Naive thymus-derived CD4-positive, alpha-beta T cell (primary cell): ENCODE measurements at places on chromosomes 6 and 20.
A peak's percentile ranks its signal among the peaks of the same experiment; 100 is the strongest.

DNA sequence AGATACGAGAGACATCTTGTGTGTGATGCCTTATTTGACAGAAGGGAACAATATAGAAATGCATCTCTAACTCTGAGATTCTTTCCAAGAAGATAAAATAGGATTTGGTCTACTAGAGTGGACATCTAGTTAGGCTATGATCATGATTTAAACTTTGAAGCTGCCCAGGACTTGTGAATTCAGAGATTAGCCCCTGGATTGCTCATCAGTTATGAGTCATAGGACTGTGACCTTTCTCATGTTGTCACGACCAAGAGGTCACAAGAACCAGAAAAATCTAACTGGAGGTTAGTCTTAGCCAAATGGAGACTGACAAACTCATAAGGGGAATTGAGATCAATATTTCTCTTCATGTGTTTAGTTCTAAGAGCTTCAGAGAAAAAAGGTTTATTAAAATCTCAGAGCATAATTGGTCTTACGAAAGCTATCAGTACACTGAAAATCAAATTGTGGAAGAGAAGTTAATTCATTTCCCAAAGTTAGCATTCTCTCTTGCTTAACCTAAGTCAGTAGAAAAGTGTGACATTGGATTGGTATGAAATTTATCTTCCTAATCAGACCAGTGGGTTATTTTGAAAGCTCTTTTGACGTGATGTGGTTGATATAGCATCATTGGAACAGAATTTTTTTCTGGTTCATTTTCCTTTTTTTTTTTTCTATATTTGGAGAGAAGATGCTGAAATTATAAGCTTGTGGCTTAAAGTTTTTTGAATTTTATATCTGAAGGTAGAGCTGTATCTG is 245.7 kb downstream of the RNF144B start:
- DNase-seq = no peak

GRCh38 chr20:4942331-4942730 is 59.0 kb downstream of the SLC23A2 start:
- DNase-seq = no peak

DNA sequence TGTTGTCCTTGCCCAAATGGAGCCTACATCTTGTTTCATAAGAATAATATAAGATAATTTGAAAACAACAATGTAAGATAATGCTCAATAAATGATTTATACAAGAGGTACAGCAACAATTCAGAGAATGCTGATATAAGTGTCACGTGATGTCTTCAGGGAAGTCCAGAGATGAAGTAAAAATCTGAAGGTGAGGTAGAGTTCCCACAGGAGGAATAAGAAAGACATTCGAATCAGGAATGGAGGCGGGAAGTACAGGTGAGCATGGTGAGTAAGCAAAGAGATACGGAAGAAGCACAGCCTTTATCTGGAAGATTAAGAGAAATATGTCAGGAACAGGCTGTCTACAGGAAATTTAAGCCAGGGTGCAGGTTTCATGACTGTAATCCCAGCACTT is 165.9 kb upstream of the MARCKS start:
- DNase-seq = no peak

- DNase-seq = no peak
Measured at GRCh38 chr6:23202207-23202606, 632.8 kb downstream of the HDGFL1 start.

- no peak for DNase-seq
Measured at GRCh38 chr6:24228681-24229255, 102.8 kb downstream of the NRSN1 start.

DNA sequence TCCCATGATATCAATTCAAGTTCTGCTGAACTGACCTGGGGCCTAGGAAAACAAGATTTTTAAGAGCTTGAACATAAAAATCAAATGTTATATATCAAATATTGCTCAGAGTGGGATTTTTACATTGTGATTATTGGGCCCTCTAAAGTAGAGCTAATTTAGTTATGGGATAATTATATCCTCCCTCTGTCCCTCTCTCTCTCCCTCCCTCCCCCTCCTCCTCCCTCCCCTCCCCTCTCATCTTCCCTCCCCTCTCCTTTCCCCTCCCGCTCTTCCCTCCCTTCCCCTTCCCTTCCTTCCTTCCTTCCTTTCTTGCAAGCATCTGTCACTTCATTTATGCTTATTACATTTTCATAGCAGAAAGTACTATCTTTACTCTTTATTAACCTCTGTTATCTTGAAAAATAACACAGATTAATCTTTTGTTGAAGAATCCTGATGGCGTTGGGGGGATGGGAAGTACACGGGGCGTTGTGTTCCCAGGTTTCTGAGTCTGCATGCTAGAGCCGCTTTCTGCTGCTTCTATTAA is 32.8 kb downstream of the KIF25 start:
- no peak for DNase-seq

DNA sequence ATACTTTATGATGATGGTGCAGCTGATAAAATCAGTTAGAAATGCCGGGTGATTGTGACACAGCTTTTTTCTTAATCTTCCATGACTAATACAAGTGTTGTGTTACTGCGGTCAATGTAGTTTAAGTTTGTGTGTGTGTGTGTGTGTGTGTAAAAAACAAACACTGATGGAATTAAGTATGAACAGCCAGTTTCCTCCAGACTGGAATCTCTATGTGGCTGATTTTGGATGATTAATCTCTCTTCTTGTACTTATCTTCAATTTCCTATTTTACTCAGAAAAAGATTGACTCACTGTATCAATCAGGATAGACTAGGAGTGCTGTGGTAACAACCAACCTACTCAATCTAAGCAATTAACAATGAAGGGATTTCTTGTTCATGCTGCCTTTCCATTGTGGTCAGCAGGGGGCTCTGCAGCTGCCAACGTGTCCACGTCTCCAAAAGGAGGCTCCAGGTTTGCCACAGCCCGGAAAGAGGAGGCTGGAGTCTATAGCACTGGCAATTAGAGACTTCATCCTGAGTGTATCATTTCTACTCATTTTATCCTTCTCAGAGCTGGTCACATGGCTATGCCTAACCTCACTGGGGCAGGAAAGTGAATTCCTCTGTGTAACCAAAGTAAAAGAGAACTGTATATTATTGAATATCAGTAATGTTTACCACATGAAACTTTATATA is 107.7 kb downstream of the CD109 start:
- no peak for DNase-seq

GRCh38 chr20:47785311-47785853 is at the start of gene SULF2:
Gene SULF2, minus strand, starts transcription at chr20:47785481. Its CDS starts 28,118 bp downstream, at chr20:47757363.
- DNase-seq = no peak

DNA sequence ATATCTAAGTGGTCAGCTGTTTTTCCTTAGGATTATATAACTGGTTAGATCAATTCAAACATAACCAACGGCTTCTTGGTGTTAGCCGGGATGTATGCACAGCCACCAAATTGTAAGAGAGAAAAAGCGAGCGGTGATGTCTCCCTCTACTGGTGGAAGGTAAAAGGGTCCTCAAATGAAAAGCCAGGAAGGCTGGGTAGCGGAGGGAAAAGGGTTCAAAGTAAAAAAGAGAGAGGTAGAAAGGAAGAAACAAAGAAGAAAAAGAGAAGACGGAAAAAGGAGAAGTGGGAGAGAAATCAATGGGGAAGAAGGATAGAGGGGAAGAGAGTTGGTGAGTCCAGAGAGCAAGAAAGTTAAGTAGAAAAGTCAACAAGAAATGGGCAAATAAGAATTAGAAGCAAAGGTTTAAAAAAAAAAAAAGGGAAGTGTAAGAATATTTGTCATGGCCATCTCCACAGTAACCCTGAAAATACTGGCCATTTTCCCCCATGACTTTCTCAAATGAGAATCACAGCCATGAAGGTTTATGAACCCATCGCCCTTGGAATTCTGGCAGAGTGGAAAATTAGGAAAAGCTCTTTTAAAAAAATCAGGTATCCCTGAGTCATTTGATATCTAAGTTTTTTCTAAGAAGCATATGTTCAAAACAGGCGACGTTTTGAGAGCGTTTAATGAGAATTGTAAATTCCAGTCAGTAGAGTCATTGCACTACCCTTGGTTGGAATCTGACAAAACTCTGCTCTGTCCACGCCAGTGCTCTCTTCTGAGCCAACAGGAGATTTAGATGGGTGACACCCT is 155.6 kb upstream of the SNX9 start:
- DNase-seq = peak; percentile 67

GRCh38 chr6:51901766-51902764 is 185.3 kb downstream of the PKHD1 start:
- DNase-seq = no peak

GRCh38 chr6:97068211-97068610 is 143.7 kb downstream of the KLHL32 start:
- no peak for DNase-seq

- DNase-seq = no peak
Measured at GRCh38 chr20:23145281-23145700, 59.2 kb upstream of the CD93 start.

DNA sequence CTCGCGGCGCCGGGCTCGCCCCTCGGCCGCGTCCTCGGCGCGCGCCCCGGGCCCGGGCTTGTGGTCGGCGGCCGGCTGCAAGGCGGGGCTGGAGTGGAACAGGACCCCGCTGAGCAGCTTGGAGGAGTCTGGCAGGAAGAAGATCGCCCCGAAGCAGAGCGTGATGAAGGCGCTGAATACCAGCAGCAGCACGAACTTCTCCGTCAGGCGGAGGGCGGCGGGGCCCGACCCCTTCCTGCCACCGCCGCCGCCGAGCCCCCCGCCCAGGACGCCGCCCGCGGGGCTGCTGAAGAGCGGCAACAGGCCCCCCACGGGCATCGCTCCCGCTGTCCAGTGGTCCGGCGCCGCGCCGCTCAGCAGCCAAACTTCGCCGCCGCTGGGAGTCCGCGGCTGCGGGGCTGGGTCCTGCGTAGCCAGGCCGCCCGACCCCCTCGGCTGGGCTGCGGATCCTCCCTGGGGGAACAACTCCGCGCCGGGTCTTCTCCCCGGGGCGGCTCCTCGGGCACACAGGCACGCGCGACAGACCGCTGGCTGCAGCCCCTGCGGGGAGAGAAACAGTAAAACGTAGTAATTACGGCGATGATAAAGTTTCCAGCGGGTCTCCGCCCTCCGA is 707 bp downstream of the MAN1A1 start:
- DNase-seq = peak; percentile 44

DNA sequence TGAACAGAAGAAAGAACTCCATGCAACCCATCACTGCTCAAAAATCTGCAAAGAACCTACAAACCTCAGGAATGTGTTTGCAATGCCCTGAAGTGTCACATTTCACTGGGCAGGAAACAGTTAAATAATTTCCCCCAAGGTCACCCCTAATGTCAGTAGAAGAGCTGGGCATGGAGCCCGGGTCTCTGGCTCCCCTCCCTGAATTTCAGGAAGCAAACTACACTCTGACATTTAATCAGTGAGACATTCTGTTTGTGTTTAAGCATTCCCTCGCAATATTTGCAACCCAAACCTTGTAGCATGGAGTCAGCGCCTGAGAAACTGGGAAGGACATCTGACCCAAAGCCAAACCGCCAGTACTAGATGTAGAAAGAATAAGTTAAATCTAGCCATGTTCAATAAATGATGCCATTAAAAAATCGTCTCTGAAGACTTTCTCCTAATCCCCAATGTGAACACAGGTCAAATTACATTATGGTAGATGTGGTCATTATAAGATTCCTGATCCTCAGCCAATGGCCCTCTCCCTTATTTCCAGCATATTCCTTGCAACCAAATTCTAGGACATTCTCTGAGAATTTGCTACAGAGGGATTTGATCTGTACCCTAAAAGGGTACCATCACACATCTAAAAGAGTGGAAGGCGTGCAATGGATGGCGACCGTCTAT is 91.2 kb upstream of the ADTRP start:
- DNase-seq = no peak

- no peak for DNase-seq
Measured at GRCh38 chr6:38673397-38674165, 29.4 kb downstream of the GLO1 start.

DNA sequence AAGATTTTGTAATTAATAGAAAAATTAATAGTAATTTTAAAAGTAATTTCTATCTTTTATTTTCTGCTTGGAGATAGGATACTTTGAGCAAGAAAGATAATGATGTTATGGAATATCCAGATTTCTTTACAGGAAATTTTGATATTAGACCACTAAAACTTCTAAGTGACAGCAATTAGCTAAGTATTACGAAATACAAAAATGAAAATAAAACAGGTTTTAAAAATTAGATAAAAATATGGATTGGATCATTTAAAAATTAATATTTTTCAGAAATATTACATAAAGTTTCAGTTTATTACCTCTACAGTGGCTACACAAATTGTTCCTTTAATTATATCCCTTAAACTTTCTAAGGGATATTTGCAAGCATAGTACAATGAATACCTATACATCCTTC is 4.2 kb upstream of the MYLK4 start:
- no peak for DNase-seq

DNA sequence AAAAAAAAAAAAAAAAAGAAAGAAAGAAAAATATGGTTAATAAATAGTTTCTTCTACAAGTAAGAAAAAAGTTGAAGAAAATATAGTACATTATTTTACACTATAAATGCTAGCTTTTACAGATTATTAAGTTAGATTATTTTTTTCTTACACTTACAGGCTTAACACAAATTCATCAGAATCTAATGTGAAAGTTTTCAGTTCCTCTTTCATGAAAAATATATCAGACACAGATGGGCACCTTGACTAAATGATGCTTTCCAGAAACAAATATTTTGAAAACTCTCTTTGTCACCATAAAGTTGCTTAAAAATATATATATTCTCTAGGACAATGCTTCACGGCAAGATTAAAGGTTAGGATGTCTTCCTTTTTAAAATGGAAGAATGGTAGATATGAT is 321.8 kb upstream of the HSF2 start:
- DNase-seq = no peak

GRCh38 chr20:34435589-34435988 is 72.5 kb downstream of the ITCH start:
- no peak for DNase-seq

DNA sequence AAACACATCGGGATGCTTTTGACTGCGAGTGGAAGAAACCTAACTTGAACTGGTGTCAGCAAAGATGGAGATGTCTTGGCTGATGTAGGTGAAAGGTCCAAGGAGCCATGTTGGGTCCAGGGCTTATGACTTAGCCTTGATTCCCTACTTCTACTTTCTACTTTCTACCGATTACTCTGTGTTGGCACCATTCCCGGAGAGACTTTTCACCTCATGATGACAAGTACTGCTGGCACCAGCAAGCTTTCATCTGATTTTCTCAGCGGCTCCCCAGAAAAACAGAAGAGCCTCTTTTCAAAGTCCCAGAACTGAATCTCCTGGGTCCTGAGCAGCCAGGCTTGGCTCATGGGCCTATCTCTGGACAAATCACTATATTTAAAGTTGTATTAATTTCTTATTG is 4.9 kb upstream of the EDN3 start:
- DNase-seq = no peak

DNA sequence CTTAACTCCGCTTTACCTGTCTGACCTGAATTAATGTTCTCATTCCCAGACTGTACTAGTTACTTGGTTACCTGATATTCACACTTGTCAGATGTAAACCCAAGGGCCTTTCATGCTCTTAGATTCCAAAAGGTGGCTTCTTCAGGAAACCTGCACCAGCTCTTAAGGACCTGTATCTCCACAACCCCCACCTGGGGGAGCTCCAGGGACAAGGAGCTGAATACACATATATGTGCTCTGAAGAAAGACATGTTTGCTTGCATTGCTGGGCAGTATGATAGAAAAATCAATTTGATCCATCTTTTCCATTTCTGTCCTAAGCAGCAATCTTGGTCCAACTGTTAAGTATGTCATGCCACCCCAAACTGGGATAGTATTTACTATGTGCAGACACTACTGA is 64.8 kb upstream of the POU3F2 start:
- no peak for DNase-seq
